ENCODE measurements at places on chromosomes 4 and X.

GRCh38 chr4:101977076-101977475 is 186.5 kb downstream of the BANK1 start:
- DNase-seq, result peak; percentile 93

GRCh38 chr4:61431131-61431530 is 231.0 kb downstream of the ADGRL3 start:
- DNase-seq, result no peak

DNA sequence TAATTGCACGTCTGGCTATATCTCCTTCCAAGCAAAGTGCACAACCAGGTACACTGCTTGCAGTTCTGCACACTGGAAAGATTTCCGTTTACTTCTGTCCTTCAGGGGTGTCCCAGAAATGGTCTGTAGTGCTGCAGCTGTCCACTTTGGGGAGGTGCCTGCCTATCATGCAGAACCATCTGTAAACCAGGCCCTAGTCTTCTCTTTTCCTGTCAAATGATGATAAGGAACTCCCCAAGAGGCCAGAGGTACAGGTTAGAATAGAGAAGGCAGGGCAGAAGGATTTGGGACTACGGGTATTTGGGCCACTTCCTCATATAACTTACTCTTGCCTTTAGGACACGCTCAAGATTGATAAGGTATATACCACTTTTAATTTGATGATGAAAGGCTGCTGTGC is 746.9 kb downstream of the FAT4 start:
- no peak for DNase-seq

DNA sequence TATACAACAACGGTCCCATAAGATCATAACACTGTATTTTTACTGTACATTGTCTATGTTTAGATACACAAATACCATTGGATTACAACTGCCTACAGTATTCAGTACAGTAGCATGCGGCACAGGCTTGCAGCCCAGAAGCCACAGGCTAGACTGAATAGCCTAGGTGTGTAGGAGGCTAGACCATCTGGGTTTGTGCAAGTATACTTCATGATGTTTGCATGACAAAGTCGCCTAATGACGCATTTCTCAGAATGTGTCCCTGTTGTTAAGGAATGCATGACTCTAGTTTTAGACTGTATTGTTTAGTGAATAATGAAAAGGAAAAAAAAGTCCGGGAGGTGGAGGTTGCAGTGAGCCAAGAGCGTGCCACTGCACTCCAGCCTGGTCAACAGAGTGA is 56.5 kb upstream of the C4orf50 start:
- no peak for DNase-seq

DNA sequence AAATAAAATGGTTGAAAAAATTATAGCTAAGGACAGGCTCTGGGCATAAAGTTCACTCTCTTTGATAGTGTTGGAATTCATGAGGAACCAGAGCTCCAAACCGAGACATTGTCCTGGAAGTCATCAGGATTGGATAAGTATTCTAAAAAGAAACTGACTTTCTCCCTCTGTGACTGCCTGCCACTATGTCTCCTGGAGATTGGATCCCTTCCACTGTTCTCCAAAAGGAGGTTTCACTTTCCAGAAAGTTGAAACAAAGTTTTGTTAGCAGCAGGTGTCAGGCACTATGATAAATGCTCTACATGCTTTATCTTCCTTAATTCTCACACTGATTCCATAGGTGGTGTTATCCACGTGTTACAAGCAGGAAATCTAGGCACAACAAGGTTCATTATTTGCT is 16.8 kb downstream of the BANK1 start:
- no peak for DNase-seq

DNA sequence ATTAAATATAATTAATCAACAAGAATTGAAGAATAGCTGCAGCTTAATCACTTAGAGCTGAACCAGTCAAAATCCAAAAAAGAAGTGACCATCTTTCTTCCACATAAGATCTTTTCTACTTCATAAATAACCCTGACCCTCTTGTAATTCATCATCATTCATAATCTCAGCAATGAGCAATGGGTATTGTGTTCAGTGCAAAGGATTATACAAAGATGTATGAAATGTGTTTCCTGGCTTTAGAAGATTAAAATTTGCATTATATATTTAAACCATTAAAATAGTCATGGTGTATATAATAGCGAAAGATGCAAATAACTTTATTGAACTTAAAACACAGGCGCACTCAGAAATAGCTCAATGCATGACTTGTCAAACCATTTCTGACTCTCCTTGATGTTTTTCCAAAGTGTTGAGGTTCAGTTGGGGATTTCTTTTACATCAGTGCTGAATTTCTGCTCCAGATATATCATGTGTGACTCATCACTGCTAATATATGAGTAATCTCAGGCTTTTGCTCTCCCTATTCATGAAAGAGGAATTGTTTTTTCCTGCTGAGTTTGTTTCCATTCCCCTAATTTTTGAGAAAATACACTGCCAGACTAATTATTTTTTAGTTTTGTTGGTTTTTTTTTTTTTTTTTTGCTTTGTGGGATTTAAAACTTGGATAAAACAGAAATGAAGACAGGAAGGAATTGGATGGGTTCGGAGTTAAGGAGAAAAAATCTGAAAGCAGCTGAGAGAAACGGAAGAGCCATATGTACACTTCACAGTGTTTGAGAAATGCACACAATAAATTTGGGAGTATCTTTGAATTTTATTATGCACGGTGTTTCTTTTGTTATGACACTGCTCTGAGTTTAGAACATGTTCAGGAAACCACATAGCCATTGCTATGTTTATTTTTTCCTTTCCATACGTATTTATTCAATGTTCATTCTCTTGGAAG is 290.1 kb upstream of the PCDH7 start:
- DNase-seq, result peak; percentile 82

DNA sequence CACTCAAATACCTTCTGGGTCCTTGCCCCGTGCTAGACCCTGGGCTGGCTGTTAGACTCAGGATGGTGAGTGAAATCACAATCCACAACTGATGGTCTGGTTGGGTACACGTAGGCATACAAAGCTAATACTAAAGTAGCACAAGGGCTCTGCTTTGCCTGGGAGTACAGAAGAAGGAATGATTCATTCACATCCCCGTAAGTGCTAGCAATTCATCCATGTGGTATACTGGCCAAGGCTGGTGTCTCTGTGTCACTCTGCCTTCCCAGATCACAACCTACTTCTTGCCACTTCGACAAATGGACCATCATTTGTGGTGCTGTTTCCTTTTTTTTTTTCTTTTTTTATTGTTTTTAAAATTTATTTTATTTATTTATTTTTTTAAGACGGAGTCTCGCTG is 19.7 kb upstream of the RBM47 start:
- no peak for DNase-seq

- no peak for DNase-seq
Observed at GRCh38 chr4:123843137-123843536, 446.5 kb downstream of the SPRY1 start.
